ENCODE measurements at places on chromosomes 2 and 18. TPM values are rescaled to one million over a fixed set of nuclear protein-coding genes. Genes with fewer than 3 reads are reported as not detected.

Gene CAPN14
- total RNA-seq, result 20.5 TPM

Gene DNAH7
- total RNA-seq, result 0.31 TPM

Gene AKAIN1
- total RNA-seq, result not detected

Gene HNRNPA3
- total RNA-seq, result 127 TPM

Gene PIKFYVE
- 43.1 TPM for total RNA-seq

Gene HOXD11
- total RNA-seq, result not detected

Gene SS18
- 88.4 TPM for total RNA-seq

GRCh38 chr2:46416739-46417403 lies 62.5 kb upstream of the TMEM247 start:
- no peak for DNase-seq

DNA sequence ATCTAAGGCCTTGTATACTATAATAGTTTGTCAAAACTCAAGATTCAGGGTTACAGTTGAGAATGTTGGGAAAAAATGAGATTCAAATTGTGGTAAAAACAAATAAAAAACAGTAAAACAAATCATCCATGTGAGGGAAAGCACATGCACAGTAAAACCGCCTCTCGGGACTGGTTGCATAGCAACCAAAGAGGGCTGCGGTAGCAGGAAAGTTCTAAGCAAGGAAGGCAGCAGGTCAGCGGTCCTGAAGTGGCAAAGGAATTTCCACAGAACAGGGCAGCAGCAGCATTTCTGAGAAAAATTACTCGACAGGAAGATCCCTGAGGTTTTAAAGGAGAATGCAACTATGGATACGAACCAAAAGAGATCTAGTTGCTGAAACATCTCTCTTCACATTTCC lies 93.7 kb downstream of the DYNAP start:
- DNase-seq, result peak; percentile 33

DNA sequence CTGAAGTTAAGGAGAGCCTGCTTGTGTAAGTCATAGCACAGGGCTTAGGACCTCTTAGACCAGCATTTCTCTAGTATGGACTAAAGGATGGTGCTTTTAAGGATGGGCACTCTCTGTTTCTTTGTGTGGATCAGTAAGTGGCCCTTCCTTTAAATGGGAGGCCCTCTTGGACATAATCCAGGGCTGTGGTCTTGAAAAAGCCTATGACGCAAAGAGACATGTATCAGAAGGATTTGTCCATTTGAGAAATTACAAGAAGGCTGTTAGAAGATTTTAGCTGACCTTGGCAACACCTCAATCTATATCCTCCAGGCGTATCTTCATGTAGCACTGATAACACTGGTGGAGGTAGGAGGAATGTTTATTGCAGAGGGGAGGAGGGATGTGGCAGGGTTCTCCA lies 79.2 kb downstream of the PRPF40A start:
- DNase-seq, result no peak

DNA sequence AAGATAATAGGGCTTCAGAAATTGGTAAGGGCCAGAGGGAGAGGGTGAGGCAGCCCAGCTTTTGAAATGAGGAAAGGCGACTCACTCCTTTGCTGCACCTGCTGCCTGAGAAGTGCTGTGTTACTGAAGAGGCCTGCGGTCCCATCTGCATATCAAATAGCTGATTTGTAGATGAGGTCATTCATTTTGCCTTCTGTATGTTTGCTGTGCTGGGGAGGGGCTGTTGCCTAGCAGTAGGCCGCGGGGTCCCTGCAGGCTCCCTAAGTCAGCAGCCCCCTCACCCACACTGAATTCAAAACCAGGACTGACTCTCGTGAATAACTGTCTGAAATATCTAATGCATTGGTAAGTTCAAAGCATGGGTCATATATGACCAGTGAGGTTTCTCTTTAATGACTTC lies 377.2 kb downstream of the SOX11 start:
- DNase-seq, result peak; percentile 70

- no peak for DNase-seq
Observed at GRCh38 chr18:76973520-76974266, 151.3 kb downstream of the ZNF236 start.
